ENCODE measurements at places on chromosomes 1 and 21. TPM values are rescaled to one million over a fixed set of nuclear protein-coding genes. Genes with fewer than 3 reads are reported as not detected.

TBX15 gene
- not detected for total RNA-seq

VSIG8 gene
- not detected for total RNA-seq

PRR9 gene
- not detected for total RNA-seq

TNFAIP8L2 gene
- total RNA-seq = 2.5 TPM

ESPN gene
- 137 TPM for total RNA-seq
